IPS DF 6.9 (cell line): ENCODE measurements at places on chromosomes 13 and 19.

DNA sequence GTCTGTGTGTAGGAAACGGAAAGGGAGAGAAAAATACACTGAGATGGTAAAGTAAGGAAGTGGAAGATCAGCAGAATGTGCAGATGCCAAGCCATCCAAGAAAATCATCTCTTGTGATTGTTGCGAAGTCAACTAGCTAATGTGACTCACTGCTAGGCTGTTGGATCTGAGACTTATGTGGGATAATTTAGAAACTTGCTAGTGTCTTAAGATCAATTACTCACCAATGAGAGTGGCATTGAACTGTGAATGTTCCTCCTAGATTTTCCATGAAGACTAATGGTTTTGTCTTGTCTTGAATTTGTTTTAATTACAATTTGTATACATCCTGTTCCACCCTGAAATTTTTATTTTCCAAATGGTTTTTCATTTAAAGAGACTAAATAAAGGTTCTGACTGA, 771.6 kb downstream of the EFNB2 start:
- no peaks in the 10 kb centered on the region for H3K27me3 ChIP-seq
- H3K27ac ChIP-seq: no peak overlapping the region

GRCh38 chr19:13095934-13096927, 6.4 kb downstream of the LYL1 start:
- peak overlapping the region; percentile 16; the same call in 1 of the 2 replicates for H3K4me3 ChIP-seq
- H3K4me1 ChIP-seq: peaks cover 5% of the 10 kb centered on the region; the same call in 1 of the 2 replicates
- H3K27ac ChIP-seq: no peak overlapping the region
- DNase-seq: no peak

DNA sequence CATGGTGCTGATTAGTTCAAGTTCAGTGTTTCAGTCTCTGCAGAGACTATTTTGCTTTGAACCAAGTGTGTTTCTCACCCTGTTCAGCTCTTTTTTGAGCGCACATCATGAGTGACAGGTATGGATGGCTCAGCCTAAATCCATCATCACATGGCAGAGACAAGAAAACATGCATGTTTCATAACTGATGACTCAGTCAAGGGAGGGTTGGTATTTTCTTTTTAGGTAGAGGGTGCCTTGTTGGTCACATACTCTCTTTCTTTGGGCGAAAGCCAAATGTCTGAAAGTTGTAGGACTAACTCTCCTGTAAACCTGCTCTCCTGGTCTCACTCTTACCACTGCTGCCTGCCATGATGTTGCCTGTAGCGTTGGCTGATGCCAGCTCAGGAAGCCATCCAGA, 48.1 kb upstream of the RAP2A start:
- DNase-seq: no peak
- no peak overlapping the region for H3K27ac ChIP-seq
- no peaks in the 10 kb centered on the region for H3K27me3 ChIP-seq
- no peaks in the 10 kb centered on the region for H3K4me1 ChIP-seq

DNA sequence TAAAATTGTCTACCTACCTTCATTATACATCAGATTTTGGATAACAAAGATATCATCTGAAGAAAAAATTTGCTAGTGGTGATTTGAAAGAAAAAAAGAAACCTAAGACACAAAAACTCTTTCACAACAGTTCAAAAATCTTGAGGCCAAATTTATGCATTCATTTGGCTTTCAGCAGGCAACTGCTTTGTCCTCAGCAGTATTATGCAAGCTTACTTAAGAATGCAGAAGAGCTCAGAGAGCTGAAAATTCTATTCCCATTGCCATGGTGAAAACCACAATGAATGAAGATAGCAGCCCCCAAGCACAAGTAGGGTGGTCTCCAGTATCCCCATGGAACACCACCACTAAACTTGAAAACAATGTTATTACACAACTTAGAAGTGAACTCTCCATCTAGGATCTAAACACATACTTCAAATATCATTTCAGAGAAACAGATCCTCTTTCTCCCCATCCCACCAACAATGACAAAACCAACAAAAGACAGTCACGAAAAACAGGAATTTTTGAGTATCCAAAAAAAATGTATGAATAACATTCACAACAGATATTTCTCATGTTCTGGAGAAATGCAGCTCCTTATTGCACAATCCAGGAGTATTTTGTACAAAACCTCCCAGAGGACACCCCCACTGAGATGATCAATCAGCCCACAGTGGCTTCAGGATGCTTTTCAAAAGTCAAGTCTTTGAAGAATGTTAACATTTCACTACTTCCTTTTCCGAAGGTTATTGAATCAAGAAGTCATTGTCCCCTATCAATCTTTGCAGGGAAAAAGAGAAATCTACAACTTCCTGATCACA, 192.7 kb downstream of the LHFPL6 start:
- no peak overlapping the region for H3K27ac ChIP-seq
- H3K4me3 ChIP-seq: no peak overlapping the region
- H3K36me3 ChIP-seq: no peaks in the 10 kb centered on the region
- no peaks in the 10 kb centered on the region for H3K27me3 ChIP-seq
- no peak for DNase-seq
- peaks cover 1% of the 10 kb centered on the region; the same call in 1 of the 2 replicates for H3K4me1 ChIP-seq

GRCh38 chr19:13099073-13099999, 3.3 kb downstream of the LYL1 start:
- DNase-seq: no peak
- H3K27me3 ChIP-seq: peaks cover 25% of the 10 kb centered on the region
- peaks cover 4% of the 10 kb centered on the region; the same call in 1 of the 2 replicates for H3K4me1 ChIP-seq
- no peaks in the 10 kb centered on the region for H3K36me3 ChIP-seq

- H3K27ac ChIP-seq: no peak overlapping the region
- DNase-seq: no peak
- no peaks in the 10 kb centered on the region for H3K36me3 ChIP-seq
Observed at GRCh38 chr13:85590231-85590931, 208.8 kb downstream of the SLITRK6 start.

DNA sequence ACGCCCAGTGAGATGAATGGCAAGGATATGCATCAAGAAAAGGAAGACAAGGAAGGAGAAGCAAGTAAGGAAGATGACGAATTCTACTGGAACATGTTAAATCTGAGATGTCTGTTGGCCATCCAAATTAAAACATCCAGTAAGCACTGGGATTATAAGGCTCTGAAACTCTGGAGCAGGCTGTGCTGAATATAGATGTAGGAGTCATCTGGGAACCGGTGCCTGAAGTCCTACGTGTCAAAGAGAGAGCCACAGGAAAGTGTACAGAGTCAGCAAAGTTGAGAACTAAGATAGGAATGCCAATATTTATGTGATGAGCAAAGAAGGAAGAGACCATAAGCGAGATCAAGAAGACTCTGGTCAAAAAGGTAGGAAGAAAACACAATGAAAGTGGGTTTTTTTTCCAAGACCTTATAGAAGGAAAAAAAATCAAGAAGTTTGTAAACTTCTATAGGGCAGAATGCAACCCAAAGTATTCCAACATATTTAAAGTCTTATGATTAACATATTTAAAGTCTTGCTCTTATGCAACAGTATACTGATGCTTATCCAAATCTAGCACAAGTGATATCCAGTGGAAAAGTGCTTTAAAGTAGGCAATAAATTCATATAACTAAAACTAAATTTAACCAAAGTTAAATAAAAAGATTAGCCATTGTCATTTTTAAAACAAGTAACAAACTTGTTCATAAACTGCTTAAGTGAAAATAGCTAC, 51.2 kb upstream of the EEF1AKMT1 start:
- H3K27me3 ChIP-seq: no peaks in the 10 kb centered on the region
- DNase-seq: no peak
- H3K4me3 ChIP-seq: no peak overlapping the region
- H3K36me3 ChIP-seq: no peaks in the 10 kb centered on the region
- no peak overlapping the region for H3K27ac ChIP-seq

DNA sequence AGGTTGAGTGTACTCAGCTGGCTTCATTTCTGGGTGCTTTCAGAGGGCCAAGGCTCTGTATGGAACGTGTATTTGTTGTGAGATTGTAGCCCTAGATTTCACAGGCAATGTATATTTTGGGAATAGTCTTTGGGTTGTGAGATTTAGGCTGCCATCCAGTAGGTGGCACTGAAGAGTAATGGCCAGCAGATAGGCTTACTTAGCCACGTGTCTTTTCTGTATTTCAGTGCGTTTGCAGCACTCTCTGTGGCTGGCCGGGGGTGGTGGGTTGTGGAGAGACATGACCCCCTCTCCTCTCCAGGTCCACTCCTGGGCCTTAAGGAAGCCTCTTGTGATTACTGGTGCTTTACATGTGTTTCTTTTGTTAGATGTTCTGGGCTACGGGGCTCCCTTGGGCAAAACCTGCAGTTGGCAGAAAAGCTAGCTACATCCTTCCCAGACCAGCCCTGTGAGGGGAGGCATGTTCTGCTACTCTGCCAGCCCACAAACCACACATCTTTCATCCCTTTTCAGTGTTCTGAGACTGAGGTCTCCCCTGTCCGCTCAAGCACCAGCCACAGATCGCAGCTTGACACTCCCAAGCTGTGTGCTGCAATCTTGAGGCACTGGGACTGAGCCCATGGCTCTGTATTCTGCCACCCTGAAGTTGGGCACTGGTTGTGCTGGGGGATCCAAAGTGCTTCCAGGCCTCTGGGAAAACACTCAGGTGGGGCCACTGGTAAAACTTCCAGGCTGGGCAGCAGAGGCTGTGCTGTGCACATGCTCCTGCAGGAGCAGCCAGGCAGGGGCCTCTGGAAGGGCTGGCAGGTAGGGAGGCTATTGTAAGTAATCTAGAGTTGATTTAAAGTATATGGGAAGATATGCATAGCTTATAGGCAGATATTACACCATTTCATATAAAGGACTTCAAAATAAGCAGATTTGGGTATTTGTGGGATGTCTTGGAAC, 1096.8 kb upstream of the PCDH20 start:
- peaks cover 3% of the 10 kb centered on the region; the same call in 1 of the 2 replicates for H3K4me1 ChIP-seq
- no peaks in the 10 kb centered on the region for H3K36me3 ChIP-seq
- H3K27ac ChIP-seq: no peak overlapping the region
- H3K27me3 ChIP-seq: no peaks in the 10 kb centered on the region

- H3K27ac ChIP-seq: no peak overlapping the region
- DNase-seq: no peak
- no peaks in the 10 kb centered on the region for H3K4me1 ChIP-seq
- H3K4me3 ChIP-seq: no peak overlapping the region
- H3K27me3 ChIP-seq: no peaks in the 10 kb centered on the region
- H3K36me3 ChIP-seq: no peaks in the 10 kb centered on the region
Observed at GRCh38 chr13:67943116-67943515, 713.0 kb upstream of the PCDH9 start.

DNA sequence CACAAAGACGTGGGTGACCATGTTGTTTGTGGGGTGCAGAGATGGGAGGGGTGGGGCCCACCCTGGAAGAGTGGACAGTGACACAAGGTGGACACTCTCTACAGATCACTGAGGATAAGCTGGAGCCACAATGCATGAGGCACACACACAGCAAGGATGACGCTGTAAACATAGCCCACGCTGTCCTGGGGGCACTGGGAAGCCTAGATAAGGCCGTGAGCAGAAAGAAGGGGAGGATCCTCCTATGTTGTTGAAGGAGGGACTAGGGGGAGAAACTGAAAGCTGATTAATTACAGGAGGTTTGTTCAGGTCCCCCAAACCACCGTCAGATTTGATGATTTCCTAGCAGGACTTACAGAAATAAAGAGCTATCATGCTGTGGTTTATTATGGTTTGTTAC, 5.6 kb downstream of the KLK2 start:
- no peak overlapping the region for H3K4me3 ChIP-seq
- H3K27me3 ChIP-seq: no peaks in the 10 kb centered on the region; the same call in 1 of the 2 replicates
- H3K4me1 ChIP-seq: no peaks in the 10 kb centered on the region
- no peaks in the 10 kb centered on the region for H3K36me3 ChIP-seq
- H3K27ac ChIP-seq: no peak overlapping the region
- no peak for DNase-seq

- H3K27ac ChIP-seq: no peak overlapping the region
- H3K27me3 ChIP-seq: no peaks in the 10 kb centered on the region
Observed at GRCh38 chr13:95505986-95506385, 46.5 kb upstream of the CLDN10 start.

- no peaks in the 10 kb centered on the region for H3K27me3 ChIP-seq
- DNase-seq: no peak
- H3K36me3 ChIP-seq: no peaks in the 10 kb centered on the region
- H3K4me3 ChIP-seq: no peak overlapping the region
- H3K4me1 ChIP-seq: no peaks in the 10 kb centered on the region
- H3K27ac ChIP-seq: no peak overlapping the region
Observed at GRCh38 chr13:40410315-40410714, 256.1 kb downstream of the FOXO1 start.

DNA sequence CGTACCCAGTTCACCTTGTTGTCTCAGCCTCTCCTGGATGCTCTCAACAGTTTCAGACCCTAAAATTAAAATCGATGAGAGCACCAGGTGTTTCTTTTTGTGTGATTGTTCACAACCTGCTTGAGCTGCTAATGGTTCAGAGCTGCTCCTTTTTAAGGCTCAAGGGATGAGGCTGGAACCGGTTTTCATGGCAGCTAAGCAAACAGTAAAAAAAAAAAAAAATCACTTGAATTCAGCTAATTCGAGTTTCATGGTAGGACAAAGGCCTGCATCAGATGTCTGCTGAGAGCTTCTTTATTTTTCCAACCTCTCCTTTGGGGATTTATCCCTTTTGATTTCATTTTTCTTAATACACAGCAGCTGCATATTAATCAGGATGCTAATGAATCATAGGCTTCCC, 6.5 kb downstream of the SYCE2 start:
- peaks cover 3% of the 10 kb centered on the region; the same call in 1 of the 2 replicates for H3K4me1 ChIP-seq
- H3K4me3 ChIP-seq: no peak overlapping the region
- H3K27me3 ChIP-seq: no peaks in the 10 kb centered on the region
- H3K36me3 ChIP-seq: no peaks in the 10 kb centered on the region

GRCh38 chr13:100822871-100823443, 148.4 kb upstream of the TMTC4 start:
- H3K27ac ChIP-seq: no peak overlapping the region
- H3K4me3 ChIP-seq: no peak overlapping the region
- H3K36me3 ChIP-seq: no peaks in the 10 kb centered on the region
- no peaks in the 10 kb centered on the region for H3K27me3 ChIP-seq
- 0 out of 2 replicates have a peak, but pooled peaks cover 1% of the 10 kb centered on the region for H3K4me1 ChIP-seq

- H3K4me1 ChIP-seq: no peaks in the 10 kb centered on the region; the same call in 1 of the 2 replicates
- H3K4me3 ChIP-seq: no peak overlapping the region
- no peaks in the 10 kb centered on the region for H3K27me3 ChIP-seq
- no peak for DNase-seq
Observed at GRCh38 chr13:113926301-113926761, 47.5 kb downstream of the C13orf46 start.

DNA sequence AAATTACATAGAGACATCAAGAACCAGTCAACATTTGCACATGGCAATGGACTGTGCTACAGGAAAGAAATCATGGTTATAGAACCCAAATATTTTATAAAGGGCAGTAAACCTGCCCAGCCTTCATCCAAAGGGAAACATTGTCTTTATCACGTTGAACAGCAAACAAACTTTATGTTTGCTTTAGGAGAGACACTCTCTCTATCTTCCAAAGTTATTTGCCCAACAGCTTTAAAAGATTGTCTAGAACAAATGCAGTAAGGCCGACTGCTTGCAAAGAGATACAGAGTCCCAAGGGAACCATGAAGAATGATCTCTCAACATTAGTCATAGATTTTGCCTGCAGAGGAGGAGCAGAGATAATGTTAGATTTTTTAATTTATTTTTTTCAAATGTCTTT, 1323.5 kb upstream of the SLC10A2 start:
- no peak overlapping the region for H3K4me3 ChIP-seq
- H3K36me3 ChIP-seq: no peaks in the 10 kb centered on the region
- no peaks in the 10 kb centered on the region for H3K27me3 ChIP-seq
- DNase-seq: no peak
- H3K27ac ChIP-seq: no peak overlapping the region
